AG09309 (cell line): ENCODE measurements at places on chromosomes 1 and 21.

DNA sequence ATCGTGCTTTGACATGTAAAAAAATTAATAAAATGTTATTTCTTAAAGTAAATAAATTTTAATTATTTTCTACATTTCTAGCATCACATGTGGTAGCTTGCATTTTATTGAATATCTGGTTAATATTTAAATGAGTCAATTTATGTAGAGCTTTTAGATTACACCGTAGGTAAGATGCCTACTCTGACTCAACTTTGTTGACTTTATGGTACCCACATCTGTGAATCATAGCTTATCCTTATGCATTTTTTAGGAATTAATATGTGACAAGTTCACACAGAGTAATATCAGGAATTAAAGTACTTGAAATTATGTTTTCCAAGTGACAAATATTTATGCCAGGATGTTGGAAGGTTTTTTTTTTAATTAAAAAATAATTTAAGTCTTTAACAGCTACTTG lies 120.7 kb downstream of the LEPR start:
- DNase-seq, result no peak

- DNase-seq, result no peak
Observed at GRCh38 chr1:234593771-234594504, 16.0 kb downstream of the IRF2BP2 start.

DNA sequence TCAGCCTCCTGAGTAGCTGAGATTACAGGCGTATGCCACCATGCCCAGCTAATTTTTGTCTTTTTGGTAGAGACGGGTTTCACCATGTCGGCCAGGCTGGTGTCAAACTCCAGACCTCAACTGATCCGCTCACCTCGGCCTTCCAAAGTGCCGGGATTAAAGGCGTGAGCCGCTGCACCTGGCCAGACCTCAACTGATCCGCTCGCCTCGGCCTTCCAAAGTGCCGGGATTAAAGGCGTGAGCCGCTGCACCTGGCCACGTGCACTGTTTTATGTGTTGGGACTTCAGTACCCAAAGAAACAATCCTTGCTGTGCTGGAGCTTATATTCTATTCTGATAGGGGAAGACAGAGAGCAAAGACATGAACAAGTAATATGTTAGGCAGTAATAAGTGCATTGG lies 10.1 kb downstream of the TRAF5 start:
- no peak for DNase-seq

GRCh38 chr21:17435565-17436543 lies 77.0 kb upstream of the CXADR start:
- no peak for DNase-seq

GRCh38 chr1:19081218-19081893 lies 124.9 kb upstream of the IFFO2 start:
- no peak for DNase-seq

GRCh38 chr1:221644663-221645258 lies 97.1 kb downstream of the DUSP10 start:
- DNase-seq, result no peak

- no peak for DNase-seq
Observed at GRCh38 chr1:10195570-10195969, 14.8 kb upstream of the KIF1B start.

GRCh38 chr1:166627558-166627957 lies 211.7 kb upstream of the POGK start:
- no peak for DNase-seq

GRCh38 chr1:164177118-164177517 lies 381.9 kb upstream of the PBX1 start:
- DNase-seq, result no peak

DNA sequence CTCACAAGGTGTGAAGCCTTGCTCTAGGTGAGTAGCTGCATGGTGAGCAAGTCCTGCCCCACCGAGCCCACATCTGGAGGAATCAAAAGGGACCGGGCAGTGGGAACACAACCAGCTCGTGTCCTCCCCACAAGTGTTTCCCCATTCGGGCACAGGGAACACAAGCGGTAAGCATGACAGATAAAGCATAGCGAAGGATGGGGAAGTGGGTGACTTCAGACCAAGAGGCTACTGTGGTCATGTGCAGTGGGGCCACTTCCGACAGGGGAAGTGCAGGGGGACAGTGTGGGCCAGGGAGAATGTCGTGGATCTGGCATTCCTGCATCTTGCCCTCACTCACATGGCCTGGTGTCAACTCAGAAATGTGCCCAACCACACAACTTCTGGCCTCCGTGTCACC lies 306.2 kb downstream of the FAM72C start:
- no peak for DNase-seq

GRCh38 chr1:87393445-87394085 lies 64.9 kb downstream of the LMO4 start:
- no peak for DNase-seq

DNA sequence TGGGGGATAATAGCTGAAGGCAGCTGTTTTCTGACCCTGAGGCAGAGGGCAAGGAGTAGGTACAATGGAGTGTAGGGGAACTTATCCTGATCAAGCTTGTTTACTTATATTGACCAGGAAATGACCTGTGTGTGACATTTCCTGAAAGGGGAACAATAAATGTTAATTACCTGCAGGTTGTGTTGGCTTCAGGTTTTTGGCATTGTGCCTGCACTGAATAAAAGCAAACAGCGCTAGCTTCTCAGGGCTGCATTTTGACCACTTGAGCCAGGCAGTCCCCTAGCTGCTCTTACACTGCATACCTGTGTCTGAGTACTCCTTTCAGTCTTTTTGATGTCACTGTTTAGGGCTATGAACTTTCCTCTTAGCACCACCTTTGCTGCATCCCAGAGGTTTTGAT lies 40.6 kb downstream of the DRAM2 start:
- no peak for DNase-seq

- DNase-seq, result no peak
Observed at GRCh38 chr1:10897981-10898728, 101.7 kb upstream of the CASZ1 start.

DNA sequence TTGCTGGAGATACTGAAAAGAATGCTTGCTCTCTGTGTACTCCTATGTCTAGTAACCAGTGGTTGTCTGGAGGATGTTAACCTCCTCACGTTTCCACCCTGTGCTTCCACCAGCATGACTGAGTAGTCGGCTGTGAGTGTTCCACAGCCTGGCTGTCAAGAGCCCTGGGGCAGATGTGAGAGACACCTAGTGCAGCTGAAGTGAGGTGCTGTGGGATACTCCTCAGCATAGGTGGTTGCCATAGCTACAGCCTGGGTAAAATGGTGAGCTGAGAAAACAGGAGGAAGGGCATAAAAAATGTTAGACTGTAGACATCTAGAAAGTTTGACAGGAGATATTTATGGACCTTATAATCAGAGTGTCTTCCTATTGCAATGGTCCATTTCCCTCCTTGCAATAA lies 15.8 kb downstream of the IVL start:
- DNase-seq, result no peak

DNA sequence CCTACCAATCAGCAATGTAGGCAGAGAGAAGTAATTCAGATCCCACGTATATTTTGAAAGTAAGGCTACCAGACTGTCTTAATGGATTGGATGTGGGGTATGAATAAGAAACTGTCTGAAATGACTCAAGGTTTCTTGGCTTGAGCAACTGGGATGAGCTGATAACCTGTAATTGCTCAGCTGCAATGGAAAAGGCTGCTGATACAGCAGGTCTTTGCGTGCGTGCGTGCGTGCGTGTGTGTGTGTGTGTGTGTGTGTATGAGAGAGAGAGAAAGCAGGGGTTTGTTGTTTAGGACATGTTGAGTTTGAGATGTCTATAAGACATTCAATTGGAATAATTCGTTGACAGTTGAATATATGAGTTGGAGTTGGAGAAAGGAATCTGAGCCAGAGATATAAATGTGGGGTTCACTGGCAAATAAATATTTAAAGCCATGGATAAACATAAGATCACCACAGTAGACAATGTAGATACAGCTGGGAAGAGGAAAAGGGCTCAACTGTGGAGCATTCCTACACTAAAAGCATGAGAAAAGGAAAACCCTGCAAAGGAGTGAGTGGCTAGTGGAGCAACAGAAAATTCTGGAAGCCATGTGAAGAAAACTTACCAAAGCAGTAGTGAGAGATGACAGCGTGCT lies 72.9 kb downstream of the UCHL5 start:
- DNase-seq, result no peak

DNA sequence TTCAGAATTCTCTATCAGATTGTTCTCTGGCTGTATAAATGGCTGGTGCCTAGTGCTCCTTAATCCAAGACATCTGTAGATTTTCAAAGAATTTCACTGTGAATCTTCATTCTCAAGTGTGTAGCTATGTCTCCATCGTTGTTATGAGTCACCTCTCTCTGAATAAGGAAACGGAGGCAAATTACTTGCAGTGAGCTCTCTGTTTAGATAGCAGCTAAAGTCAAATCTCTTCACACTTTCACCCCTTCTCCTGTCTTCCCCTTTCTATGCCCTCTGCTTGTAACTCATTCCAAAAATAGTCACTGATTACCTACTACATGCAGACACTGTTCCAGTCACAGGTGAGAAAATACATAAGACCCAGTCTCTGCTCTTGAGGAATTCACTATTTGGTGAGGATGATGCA lies 39.7 kb downstream of the CHML start:
- DNase-seq, result peak; percentile 43

GRCh38 chr1:182143825-182144645 lies 82.5 kb upstream of the ZNF648 start:
- DNase-seq, result peak; percentile 82

DNA sequence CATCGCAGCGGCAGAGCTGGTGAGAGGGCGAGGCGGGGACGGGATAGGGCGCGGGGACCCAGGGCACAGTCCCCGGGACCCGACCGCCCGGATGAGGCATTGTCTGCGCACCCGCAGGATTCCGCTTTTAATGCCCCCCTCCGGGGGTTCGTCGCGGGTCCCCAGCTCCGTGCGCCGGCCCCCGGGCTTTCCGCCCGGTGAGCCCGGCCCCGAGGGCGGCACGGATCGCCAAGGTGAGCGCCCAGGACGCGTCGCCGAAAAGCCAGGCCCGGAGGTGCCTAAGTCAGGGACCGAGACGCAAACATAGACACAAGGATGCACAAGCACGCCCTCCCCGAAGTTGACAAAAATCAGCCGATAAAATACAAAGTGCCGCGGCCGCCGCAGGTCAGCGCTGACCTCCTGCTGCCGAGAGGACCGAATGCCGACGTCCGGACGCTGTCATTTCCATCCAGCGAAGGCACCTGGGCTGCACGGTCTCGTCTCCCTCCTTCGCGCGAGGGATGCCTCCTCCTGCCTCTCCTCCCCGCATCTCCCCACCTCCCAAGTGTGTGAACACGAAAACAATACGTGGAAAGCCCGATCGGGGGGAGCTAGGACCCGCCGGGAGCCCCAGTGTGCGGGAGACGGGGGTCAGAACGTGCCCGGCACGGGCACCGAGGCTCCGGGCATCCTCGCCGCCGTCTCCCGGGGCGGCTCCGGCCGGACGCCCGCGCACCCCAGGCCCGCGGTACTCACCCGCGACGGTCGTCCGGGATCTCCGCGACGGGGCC lies 101.1 kb upstream of the SOD1 start:
- no peak for DNase-seq

GRCh38 chr1:226086776-226087175 lies 24.3 kb downstream of the H3-3A start:
- DNase-seq, result no peak

- no peak for DNase-seq
Observed at GRCh38 chr1:237119091-237119490, 77.1 kb downstream of the RYR2 start.

GRCh38 chr1:19319196-19319595 lies 7.1 kb downstream of the SLC66A1 start:
- no peak for DNase-seq

DNA sequence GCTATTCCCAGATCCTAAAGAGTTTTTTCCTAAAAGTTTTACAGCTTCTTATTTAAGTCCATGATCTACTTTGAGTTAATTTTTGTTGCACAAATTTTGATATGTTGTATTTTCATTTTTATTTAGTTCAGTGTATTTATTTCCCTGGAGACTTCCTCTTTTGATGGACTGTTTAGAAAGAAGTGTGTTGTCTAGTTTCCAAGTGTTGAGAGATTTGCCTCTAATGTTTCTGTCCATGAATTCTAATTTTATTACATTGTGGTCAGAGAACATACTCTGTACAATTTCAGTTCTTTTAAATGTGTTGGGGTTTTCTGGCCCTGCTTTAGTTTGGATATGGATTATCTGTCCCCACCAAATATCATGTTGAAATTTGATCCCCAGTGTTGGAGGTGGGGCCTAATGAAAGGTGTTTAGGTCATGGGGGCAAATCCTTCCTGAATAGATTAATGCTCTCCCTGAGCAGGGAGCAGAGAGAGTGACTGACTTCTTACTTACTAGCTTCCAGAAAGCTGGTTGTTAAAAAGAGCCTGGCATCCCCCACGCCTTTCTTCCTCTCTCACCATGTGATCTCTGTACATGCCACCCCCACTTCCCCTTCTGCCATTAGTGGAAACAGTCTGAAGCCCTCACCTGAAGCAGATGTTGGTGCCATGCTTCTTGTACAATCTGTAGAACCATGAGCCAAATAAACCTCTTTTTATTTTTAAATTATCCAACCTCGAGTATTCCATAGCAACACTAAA lies 4.6 kb downstream of the CHD1L start:
- DNase-seq, result no peak
